ENCODE measurements at places on chromosomes 4 and X.

GRCh38 chr4:123453061-123453680 lies 56.6 kb downstream of the SPRY1 start:
- H3K36me3 ChIP-seq, result no peaks in the 10 kb centered on the region
- no peaks in the 10 kb centered on the region for H3K27me3 ChIP-seq
- H3K4me3 ChIP-seq, result no peak overlapping the region
- no peaks in the 10 kb centered on the region for H3K4me1 ChIP-seq
- DNase-seq, result no peak

GRCh38 chrX:13506574-13506973 lies 62.8 kb upstream of the EGFL6 start:
- H3K27me3 ChIP-seq, result peaks cover 24% of the 10 kb centered on the region
- H3K36me3 ChIP-seq, result no peaks in the 10 kb centered on the region
- H3K4me1 ChIP-seq, result no peaks in the 10 kb centered on the region
- H3K27ac ChIP-seq, result no peak overlapping the region
- DNase-seq, result no peak

- H3K4me1 ChIP-seq, result no peaks in the 10 kb centered on the region
- DNase-seq, result no peak
- H3K27me3 ChIP-seq, result no peaks in the 10 kb centered on the region
- H3K36me3 ChIP-seq, result no peaks in the 10 kb centered on the region
- H3K27ac ChIP-seq, result no peak overlapping the region
These were observed 208.1 kb downstream of the GBA3 start for GRCh38 chr4:22900876-22901275.

DNA sequence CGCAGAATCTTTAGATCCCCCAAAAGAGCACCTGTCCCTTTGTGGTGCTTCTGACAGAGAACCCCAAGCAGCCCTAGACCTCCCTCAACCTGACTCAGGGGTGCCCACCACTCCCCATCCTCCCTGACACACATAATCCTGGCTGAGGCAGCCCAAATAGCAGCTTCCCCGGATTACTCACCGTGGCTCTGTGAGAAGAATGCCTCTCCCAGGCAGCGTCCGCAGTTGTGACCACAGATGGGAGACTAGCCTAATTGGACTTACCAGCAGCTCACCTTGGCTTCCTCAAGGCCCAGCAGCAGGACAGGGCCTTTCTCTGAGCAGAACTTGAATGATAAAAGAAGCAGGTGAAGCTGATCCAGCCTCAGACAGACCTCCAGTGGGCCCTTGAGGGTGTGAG lies 10.3 kb upstream of the ODAPH start:
- H3K36me3 ChIP-seq, result no peaks in the 10 kb centered on the region
- DNase-seq, result no peak
- H3K27me3 ChIP-seq, result no peaks in the 10 kb centered on the region
- H3K4me3 ChIP-seq, result no peak overlapping the region
- H3K4me1 ChIP-seq, result no peaks in the 10 kb centered on the region

GRCh38 chr4:108849611-108850168 lies 86.8 kb upstream of the ETNPPL start:
- DNase-seq, result no peak
- H3K4me3 ChIP-seq, result no peak overlapping the region
- peak overlapping the region; percentile 21 for H3K27ac ChIP-seq
- H3K36me3 ChIP-seq, result no peaks in the 10 kb centered on the region
- no peaks in the 10 kb centered on the region for H3K4me1 ChIP-seq
